ENCODE measurements at places on chromosomes 7 and 10.

DNA sequence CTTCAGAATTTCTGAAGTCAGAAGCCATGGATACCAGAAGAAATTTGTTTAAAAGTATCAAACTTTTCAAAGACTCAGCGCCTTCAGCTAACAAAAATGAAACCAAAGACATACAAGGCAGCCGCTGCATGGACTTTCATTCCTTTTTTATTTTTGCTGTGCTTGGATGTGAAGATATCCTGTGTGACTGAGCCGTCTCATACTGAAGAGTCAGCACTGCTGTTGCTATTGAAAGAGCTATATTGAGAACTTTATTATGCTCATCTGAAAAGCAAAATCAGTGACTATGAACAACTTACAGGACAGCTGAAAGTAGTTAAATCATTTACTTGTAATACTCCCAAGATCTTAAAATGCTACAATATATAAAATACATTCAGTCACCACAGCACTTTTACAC is 809.2 kb downstream of the NXPH1 start:
- no peak for DNase-seq

GRCh38 chr7:945556-946255 is 8.8 kb downstream of the ADAP1 start:
- DNase-seq, result no peak

DNA sequence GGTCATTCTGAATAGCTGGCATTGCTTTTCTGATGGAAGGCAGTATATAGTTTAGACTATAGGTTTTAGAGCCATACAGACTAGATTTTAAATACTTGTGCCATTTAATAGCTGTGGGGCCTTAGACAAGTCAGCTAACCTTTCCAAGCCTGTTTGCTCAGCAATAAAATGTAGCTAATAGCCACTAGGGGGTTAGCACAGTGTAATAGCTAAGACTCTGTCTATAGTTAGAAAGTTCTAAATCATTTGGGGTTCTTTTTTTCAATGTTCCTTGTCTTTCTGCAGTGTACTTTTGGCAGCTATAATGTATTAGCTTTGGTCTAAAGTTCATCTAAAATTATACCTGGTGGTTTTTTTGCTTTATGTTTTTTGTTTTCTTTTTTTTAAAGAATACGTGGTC is 7.5 kb upstream of the KIFBP start:
- DNase-seq, result no peak

GRCh38 chr10:113820507-113820906 is 33.4 kb downstream of the DCLRE1A start:
- DNase-seq, result no peak

DNA sequence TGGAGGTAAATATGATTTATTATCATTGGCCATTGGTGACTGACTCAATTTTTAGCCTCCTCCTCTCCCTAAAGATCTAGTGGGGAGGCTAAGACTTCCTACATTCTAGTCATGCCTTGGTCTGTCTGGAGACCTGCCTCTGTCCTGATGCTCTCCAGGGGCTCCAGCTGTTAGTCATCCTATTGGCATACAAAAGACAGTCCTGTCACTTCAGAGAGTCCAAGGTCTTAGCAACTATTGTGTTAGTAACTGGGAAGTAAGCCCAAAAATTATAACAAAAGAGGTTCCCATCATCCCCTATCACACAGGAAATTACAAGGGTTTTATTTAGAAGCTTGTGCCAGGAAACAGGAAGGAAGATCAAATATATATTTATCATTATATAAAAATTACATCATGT is 400.6 kb upstream of the VSTM2A start:
- no peak for DNase-seq

GRCh38 chr10:93711891-93712290 is 9.5 kb upstream of the FRA10AC1 start:
- no peak for DNase-seq

DNA sequence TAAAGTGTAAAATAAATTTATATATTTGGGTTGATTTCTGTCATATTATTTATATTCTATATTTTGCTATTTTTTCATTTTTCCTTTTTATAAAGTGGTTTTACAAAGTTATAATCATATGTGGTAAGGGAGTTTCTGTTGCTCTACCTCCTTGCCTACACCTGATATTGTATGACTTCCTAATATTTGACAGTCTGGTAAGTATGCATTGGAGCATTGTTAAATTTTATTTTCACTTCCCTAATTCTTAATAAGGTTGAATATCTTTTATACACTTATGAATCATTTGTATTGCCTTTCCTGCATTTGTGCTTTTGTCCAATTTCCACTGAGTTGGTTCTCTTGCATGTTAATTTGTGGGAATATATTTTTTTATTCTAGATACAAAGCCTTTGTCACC is 492.4 kb downstream of the GRID1 start:
- no peak for DNase-seq

DNA sequence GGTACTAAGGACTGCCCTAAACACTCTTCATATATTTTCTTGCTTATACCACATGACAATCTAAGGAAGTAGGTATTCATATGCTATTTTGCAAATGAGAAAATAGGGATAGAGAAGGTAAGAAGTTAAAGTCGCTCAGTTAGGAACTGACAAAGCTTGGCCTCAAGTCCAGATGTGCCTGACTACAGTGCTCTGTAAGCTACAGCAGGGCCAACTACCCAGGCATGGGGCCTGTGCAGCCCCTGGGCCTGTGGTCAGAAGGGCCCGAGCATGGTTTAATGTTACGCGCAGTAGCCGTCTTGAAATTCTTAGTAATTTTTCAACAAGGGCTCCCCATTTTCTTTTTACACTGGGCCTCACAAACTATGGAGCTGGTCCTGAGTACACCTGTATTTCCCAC is 146.2 kb downstream of the GLI3 start:
- no peak for DNase-seq

DNA sequence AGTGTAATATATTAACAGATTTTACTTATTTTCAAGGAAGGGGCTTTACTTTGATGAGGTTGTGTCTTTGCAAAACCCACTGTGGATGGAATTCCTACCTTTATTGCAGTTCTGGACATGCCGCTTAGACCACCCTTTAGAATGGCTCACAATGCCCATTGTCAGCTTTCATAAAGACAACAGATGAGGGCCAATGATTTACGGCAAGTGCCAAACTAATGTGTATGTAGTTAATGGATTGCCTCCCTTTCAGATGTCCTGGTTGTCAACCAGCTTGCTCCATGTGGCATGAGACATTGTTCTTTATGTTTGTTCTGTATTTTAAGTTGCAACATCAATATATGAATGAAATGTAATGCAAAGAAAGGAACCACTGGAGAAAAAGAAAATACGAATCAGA is 35.0 kb upstream of the ELMO1 start:
- no peak for DNase-seq

GRCh38 chr10:116015583-116016333 is 257.2 kb downstream of the GFRA1 start:
- no peak for DNase-seq

DNA sequence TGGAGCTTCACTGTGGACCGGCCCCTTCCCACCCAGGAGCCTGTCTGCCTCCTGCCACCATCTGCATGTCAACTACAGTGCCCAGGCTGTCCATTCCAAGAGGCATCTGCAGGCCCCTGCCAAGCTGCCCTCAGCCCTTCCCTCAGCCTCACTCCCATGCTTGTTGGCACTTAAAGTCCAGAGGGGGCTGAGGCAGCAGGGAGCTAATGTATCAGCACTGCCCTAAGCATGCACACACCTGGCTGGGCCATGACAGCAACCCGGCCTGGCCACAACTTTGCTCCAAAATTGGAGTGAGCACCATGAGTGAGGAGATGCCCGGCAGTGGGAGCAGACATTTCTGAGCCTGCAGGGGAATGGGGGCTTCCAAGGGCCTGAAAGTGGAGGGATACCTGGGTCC is 417.5 kb upstream of the GRM3 start:
- no peak for DNase-seq

- no peak for DNase-seq
Measured at GRCh38 chr7:22550514-22551030, 50.6 kb upstream of the STEAP1B start.

- no peak for DNase-seq
Measured at GRCh38 chr7:131326576-131326975, 1.1 kb upstream of the MKLN1 start.

DNA sequence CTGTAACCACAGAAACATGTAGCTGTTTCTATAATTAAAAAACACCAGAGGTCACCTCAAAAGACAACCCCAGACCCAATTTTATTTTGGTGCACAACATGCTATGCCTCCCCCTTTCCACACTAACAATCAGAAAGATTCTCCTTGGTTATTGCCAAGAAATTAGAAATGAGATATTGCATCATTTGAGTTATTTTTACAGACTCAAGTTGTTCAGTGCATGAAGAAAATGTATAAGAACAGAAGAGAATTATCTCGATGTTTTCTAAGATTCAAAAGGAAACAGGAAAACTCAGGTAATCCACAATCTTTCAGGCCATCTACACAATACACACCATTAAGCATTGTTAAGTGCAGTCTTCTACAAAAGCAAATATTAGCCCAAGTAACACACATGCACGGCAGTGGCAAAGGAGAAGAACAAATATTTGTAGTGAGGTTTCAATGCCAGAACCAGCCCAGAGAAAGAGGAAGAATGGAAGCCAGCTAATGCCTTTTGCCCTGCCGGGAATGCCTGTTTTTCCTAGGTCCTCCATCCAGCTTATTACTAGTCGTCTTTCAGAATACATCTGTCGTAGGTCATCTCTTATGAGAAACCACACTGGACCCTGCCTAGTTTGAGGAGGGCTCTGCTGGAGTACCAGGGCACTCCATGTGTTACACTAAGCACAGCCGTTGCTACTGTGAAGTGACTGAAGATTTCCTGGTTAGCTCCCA is 67.6 kb upstream of the C1GALT1 start:
- DNase-seq, result no peak

DNA sequence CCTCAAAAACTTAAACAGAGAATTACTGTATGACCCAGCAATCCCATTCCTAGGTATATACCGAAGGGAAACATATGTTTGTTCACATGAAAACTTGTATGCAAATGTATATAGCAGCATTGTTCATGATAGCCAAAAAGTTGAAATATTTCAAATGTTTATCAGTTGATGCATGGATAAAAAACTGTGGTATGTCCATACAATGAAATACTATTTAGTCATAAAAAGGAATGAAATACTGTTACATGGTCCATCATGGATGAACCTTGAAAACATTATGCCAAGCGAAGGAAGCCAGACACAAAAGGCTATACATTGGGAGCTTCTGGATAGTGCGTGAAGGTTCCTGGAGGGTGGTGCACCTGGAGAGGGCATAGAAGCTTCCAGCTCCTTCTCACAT is 11.0 kb upstream of the TRA2A start:
- DNase-seq, result no peak

DNA sequence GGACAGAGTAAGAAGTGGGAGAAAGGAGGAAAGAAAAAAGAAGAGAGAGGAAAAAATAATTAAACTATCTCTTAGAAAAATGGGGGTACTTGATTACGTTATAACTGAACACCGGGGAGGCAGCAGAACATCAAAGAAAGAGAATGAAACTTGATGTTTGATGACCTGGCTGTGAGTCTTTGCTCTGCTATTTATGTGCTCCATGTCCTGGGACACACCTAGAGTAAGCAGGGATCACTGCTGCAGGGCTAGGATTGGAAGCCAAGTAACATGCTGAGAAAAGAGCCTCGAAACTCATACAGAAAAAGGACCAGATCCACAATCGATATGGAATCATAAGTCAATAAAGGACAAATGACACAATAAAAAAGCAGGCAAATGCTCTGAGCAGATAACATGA is 56.7 kb upstream of the COL13A1 start:
- no peak for DNase-seq

- DNase-seq, result no peak
Measured at GRCh38 chr10:129896136-129896859, 67.8 kb downstream of the EBF3 start.

DNA sequence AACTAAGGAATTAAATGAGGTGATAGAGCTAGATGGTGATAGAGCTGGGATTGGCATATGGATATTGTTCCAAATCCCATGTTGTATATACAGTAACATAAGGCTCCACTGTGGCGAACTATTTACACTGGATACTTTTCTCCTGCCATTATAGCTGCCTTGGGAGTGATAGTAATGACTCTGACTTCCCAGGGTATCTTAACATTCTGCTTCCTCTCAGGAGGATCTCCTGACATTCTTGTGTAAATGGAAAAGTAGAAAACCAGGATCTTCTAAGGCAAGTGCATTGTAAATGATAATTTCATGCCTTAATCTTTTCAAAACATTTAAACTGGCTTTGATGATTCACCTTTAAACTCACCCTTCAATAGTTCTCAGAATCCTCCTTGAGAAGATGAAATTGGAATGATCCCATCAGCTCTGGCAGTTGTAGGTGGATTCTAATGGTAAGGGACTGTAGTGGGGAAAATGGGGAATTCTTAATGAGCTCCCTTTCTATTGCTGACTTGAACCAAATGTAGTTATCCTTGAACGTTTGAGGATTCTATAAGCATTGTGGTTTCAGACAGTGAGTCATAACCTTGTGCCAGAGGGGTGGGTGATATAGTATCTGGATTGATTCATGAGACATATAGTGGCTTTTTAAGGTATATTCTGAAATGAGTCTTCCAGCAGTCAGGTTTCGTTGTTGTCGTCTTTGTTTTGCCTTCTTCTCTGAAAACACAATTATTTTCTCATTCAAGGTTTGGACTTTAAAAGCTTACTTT is 450.0 kb downstream of the SUGCT start:
- no peak for DNase-seq

DNA sequence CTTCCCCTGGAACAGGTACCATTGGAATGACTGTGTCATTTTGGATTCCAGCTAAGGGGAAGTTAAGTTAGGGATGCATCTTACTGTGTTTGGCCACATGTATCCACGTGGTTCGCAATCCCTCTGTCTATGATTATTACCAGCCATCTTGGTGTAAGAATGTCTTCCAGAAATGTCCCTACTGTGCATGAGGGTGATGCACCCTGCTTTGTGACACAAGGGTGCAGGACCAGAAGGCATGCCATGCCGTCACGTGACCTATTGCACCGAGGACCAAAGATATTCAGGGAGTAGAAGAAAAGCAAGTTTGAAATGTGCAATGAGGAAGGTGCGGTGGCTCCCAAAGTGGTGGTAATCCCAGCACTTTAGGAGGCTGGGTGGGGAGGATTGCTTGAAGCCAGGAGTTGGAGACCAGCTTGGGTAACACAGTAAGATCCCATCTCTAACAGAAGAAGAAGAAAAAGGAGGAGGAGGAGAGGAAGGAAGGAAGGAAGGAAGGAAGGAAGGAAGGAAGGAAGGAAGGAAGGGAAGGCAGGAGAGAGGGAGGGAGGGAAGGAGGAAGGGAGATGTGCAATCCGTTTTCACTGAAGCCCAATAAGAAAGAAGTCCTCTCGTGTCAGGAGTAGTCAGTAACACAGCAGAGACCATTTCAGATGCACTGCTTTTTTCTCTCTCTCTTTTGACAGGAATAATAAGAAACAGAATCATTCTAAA is 42.5 kb upstream of the USP6NL start:
- DNase-seq, result no peak

Measured in AG20443 (cell line).